ENCODE measurements at places on chromosomes 6 and 20. TPM values are rescaled to one million over a fixed set of nuclear protein-coding genes. Genes with fewer than 3 reads are reported as not detected.

DNA sequence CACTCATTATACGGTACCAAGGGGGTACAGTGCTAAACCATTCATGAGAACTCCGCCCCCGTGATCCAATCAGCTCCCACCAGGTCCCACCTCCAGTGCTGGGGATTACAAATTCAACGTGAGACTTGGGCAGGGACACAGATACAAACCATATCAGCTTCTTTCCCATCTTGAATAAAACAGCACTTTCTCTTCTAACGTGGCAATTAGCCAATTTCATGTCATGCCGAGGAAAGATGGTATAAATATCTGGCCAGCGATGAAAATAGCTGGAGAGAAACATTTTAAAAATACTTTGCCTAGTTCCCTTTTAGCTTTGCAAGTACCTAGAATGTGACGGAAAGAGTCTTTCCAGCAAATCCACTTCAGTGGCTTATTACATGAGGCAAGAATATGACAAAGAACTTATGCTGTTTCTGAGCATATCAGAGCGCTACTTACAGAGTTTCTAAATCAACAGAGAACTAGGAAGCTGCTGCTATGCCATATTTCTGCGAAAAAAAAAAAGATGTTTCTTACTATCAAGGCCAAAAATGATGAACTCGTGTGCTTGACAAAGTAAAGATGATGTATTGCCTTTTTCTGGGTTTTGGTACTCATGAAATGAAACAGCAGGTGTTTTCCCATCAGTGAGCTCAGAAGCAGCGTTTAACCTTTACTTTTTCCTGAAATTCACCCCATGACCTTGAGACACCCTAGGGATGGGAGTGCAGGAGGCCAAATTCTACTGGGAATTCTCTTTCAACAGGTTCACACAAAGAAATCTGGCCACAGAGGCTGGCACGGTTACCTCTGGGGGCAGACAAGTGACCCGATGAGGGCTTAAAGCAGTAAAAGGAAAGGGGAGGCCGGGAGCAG is 37.9 kb downstream of the AGPAT4 start:
- no peak for DNase-seq

- no peak for DNase-seq
Measured at GRCh38 chr6:135072753-135073152, 18.1 kb upstream of the HBS1L start.

DNA sequence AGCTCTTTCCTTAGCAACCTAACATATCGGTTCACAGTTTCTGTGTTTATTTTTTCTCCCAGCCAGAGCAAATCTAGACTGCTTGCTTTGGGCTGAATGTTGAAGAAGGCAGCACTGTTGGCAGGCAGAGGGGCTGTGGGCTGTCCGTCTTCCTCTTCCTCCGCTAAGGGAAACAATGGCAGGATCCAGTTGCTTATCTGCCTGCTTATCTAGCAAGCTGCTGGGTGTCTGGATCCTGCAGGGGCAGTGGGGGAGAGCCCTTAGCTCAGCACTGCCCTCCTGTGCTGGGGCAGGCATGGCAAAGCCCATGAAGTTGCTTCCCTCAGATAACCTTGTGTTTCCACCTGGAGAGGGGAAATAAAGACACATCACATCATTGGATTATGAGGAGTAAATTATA is 92.7 kb upstream of the CD93 start:
- DNase-seq = no peak

- DNase-seq = peak; percentile 96
Measured at GRCh38 chr6:152380993-152381898, 255.9 kb downstream of the SYNE1 start.

The ARMC12 gene
- not detected for total RNA-seq

The TAGAP gene
- total RNA-seq = not detected
